ENCODE measurements at places on chromosomes 11 and 22.

DNA sequence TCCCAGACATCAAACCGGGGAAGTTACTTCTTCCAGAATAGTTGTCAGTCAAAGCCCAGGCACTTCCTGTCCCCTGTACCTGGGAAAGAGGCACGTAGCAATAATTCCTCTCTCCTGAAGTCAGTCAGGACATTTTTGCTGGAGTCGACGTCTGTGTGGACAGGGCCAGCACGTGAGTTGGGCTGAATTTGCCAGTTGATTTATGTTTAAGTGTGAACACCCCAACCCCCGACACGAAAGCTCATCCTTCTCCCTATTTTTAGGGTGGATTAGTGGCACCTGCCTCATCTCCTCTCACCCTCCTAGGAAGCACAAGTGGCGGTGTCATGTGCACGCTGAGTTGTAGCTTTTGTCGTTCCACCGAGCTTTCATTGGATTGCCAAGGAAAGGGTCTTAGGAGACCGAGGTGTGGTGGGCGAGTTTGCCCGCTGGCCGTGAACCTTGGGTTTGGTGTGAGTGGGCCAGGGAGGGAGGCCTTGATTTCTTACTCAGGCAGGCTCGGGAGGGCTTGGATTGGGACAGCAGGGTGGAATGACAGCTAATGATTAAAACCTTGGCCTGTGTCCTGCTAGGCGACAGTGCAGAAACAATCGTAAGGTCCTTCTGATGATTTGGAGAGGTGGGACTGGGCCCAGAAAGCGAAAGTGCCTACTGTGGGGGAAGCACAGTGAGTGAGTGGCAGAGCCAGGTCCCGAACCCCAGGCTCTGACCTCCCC is 87.0 kb upstream of the CRYBB3 start:
- DNase-seq = no peak

- no peak for DNase-seq
Measured at GRCh38 chr11:13702071-13702470, 33.6 kb downstream of the FAR1 start.

GRCh38 chr11:124894606-124895430 is 2.8 kb downstream of the ROBO4 start:
- DNase-seq = no peak

- peak; percentile 72 for DNase-seq
Measured at GRCh38 chr11:122784325-122784955, 53.9 kb upstream of the CRTAM start.

DNA sequence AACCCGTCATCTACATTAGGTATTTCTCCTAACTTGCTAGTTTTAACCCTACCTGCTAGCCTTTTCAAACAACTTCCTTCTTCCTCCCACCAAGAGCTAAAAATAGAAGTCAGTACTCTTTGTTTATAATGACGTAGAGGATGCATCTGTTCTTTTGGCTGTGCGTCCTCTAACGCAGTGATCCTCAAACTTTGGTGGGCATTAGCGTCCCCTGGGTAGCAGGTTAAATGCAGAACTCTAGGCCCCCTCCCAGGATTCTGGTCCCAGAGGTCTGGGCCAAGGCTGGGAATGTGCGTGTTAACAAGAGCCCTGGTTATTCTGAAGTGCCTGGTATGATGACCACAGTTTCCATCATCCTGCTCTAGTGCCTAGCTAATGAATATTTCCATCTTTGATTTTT is 67.6 kb downstream of the BARX2 start:
- DNase-seq = no peak

Measured in AG04449 (cell line).